ENCODE measurements at places on chromosomes 13 and 19.

GRCh38 chr13:111394211-111394922 lies 73.9 kb downstream of the TEX29 start:
- DNase-seq, result no peak

DNA sequence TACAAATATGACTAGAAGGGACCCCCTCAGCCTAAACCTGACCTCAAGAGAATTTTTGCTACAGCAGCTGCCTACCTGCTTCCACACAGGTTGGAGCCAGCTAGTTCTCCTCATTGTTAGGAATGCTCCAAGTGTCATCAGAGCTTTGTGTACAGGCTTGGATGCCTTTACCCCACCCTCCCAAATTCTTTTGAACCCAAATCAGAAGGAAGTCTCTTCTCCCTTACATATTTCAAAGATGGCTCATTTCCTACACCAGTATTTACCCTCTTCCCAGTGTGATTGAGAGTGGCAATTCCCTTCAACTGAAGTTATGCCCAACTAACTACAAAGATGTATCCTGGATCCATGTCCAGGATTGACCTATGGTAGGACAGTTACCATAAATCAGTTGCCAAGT lies 323.2 kb downstream of the OXGR1 start:
- DNase-seq, result no peak

- no peak for DNase-seq
These were observed 36.0 kb upstream of the FNDC3A start for GRCh38 chr13:48939728-48940127.

DNA sequence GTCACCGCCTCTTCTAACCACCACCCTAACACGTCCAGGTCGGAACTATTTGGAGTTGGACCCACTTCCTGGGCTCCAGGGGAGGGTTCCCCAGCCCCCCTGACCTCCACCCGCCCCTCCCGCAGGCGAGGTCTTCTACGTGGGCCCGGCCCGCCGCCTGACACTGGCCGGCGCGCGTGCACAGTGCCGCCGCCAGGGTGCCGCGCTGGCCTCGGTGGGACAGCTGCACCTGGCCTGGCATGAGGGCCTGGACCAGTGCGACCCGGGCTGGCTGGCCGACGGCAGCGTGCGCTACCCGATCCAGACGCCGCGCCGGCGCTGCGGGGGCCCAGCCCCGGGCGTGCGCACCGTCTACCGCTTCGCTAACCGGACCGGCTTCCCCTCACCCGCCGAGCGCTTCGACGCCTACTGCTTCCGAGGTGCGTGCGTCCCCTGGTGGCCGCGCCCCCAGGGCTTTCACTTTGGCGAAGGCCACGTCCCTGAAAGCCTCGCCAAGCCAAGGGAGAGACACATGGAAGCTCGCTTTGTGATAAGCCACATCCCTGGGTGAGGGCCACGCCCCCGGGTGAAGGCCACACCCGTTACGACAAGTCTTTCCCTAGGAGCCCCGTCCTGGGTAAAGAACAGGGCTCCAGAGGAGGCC lies 13.2 kb downstream of the NCAN start:
- DNase-seq, result peak; percentile 75

GRCh38 chr19:15529774-15530372 lies 21.5 kb downstream of the CYP4F22 start:
- DNase-seq, result no peak

GRCh38 chr19:31572976-31573298 lies 223.7 kb upstream of the TSHZ3 start:
- no peak for DNase-seq

DNA sequence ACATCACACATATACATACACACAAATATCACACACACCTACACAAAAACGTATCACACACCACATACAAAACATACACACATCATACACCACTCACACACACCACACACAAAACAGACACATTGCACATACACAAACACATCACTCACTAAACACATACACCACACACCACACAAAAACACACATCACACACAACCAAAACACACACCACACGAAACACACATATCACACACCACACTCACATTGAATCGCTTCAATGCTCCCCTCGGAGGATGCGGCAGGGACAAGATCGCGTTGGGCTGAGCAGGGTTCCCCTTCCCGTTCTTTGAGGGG lies 131.5 kb downstream of the CRYL1 start:
- no peak for DNase-seq

GRCh38 chr13:71046360-71047079 lies 820.5 kb downstream of the DACH1 start:
- DNase-seq, result no peak

- DNase-seq, result peak; percentile 63
These were observed 10.6 kb upstream of the LRRC25 start for GRCh38 chr19:18408053-18408476.

DNA sequence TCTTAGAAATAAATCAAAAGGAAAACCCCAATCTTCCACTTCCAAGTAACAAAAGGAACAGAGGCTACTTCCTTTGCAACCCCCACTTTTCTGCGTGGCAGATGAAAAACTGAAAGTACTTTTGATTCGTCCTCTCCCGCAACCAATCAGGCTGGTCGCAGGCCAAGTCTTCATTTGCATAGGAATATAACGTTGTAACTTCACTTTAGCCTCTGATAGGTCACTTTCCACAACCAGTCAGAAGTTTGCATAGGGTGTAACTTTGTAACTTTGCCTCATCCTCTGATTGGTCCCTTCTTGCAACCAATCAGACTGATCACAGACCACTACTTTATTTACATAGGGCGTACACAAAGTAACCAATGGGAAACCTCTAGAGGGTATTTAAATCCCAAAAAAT lies 37.2 kb downstream of the TGDS start:
- no peak for DNase-seq

DNA sequence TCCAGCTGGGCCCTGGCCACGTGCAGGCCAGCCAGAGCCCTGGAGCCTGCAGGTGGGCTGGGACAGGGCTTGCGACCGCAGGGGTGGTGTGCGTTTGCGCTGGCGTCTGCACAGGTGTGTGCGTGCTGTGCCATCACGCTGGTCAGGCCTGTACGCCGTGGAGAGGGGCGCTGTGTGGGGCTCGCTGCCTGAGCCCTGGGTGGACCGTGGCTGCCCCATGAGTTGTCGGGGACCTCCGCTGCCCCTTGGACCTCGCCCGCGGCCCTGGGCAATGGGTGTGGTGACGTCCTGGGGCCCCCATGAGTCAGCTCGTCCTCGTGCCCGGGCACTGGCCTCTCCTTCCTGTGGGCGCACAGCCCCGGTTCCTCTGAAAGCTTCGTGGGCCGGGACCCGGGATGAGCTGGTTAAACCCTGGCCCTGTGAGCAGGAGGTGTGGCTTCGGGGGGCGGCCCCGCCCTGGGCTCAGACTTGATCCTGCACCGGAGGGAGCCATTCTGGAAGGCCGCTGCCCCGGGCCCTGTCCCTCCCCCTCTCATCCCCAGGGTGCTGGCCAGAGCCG lies 6.8 kb downstream of the CSNK1G2 start:
- DNase-seq, result no peak

GRCh38 chr19:46637224-46637623 lies 1.2 kb upstream of the GNG8 start:
- no peak for DNase-seq

- DNase-seq, result no peak
These were observed 84.3 kb downstream of the TEX29 start for GRCh38 chr13:111404746-111405145.

- DNase-seq, result no peak
These were observed 378.5 kb downstream of the MYO16 start for GRCh38 chr13:109007946-109008345.

DNA sequence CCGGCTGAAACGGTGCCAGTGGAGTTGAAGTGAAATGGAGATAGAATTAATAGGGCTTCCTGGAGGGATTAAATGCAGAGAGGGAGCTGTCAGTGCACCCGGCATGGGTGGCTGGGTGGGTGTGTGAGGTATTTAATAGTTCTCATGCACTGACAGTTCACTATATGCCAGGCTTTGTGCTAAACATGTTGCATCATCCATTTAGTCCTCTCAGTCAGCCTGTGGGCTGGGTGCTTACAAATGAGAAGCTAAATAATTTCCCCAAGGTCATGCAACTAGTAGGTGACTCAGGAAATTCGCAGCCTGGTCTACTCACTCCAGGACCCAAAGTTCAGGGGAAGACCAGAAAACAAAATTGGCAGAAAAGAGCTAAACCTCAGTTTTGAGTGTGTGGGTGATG lies 63.5 kb upstream of the SPATA13 start:
- no peak for DNase-seq

GRCh38 chr13:94542917-94543316 lies 53.0 kb downstream of the TGDS start:
- no peak for DNase-seq

- DNase-seq, result no peak
These were observed 1.8 kb upstream of the ADGRE5 start for GRCh38 chr19:14379294-14380065.

DNA sequence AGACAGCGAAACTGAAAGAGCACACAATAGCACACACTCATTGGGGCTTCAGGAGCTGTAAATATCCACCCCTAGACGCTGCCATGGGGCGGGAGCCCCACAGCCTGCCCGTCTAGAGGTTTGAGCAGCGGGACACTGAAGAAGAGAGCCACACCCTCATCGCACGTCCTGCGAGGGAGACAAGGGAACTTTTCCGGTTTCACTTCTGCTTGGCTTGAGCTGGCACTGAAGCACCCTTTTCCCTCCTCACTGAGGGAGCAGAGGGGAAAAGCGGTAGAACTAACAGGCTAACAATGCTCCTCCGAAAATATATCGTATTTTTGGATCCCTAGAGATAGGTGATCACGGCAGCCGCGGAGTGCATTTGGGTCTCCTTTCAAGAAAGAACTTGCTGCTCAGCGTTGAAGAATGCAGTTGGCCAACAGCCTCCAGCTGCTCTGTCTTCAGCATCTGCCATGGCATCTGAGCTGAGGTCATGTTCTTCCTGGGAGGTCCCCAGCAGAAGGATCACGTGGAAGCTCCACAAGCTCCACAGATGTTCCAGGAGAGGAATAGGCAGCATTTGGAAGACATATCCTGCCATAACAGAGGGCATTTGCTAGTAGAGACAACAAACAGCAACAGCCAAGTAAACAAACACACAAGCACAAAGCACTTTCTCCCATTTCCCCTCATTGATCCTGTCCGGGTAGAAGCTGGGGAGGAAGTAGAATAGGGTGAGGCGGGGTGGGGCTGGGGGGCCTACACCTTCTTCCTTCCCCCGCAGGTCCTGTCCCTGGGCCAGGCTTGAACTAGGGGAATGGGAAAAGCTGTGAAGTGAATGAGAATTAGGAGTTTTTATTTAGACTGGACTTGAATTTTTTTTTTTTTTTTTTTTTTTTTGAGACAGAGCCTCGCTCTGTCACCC lies 44.8 kb upstream of the ALOX5AP start:
- peak; percentile 59 for DNase-seq

DNA sequence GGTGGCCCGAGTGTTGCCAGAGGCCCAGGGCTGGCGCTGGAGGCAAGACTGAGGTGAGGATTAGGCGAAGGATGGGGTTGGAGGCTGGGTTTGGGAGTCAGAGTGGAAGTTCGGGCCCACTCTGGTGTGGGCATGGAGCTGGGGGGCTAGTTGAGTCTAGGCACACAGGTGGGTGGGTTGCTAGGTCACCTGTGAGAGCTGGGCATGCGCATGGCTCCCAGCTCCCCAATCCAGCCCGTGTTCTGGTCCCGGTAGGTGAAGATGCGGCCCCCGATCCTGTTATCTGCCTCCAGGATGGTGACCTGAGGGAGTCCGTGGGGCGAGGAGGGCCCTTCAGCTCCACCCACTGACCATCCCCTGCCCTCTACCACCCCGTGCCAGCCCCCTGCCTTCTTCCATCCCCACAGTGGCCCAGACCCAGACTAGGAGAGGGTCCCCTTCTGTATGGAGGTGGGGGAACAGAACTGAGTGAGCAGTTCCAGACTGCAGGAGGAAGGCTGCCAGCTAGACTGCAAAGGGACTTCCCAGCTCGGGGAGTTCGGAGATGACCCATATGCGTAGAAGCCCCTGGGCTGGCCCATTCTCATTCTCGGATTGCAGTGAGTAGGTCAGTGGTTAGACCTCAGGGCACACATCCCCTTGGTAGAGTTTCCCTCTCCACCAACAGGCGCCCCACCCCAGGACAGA lies 1.7 kb downstream of the IL4I1 start:
- DNase-seq, result peak; percentile 56

GRCh38 chr13:23654111-23655110 lies 84.2 kb downstream of the TNFRSF19 start:
- DNase-seq, result no peak

- DNase-seq, result no peak
These were observed 3.1 kb downstream of the NR2F6 start for GRCh38 chr19:17242431-17243208.

DNA sequence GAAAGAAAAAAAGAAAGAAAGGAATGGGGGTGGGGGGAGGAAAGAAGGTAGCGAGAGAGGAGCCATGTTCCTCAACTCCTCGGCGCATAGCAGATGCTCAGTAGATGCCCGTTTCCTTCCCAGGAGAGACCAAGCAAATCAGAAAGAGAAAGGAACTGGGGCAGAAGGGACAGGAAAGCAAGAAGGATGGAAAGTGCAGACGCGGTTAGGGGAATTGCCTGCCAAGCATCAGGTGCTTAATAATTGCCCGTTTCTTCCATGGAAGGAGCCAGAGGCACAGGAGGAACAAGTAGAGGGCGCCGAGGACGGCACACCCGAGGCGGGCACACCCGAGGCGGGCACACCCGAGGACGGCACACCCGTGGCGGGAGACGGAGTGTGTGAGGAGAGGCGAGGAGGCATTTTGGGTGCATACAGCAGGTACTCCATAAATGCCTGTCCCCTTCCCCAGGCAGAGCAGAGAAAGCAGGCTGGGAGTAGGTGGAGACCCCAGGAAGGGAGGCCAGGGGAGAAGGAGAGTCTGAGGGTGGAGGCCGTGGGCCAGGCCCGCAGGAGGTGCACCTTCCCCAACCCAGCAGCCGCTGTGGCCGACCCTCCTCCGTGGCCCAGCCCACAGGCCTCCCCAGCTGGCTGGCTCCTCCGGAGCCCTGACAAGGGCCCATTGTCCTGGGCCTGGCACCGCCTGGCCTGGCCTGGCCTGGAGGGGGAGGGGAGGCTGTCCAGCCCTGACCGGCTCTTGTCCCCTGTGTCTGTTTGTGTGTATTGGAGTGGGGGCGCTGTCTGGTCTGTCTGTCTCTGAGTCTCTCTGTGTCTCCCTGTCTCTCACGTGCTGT lies 14.6 kb downstream of the JOSD2 start:
- no peak for DNase-seq

- DNase-seq, result no peak
These were observed 3.6 kb downstream of the F2RL3 start for GRCh38 chr19:16892436-16892835.
